ENCODE measurements at places on chromosomes 5 and 9.
A peak's percentile ranks its signal among the peaks of the same experiment; 100 is the strongest.

- DNase-seq, result no peak
Measured at GRCh38 chr9:99162759-99163364, 57.9 kb downstream of the TGFBR1 start.

GRCh38 chr5:89047571-89047970 lies 164.6 kb upstream of the MEF2C start:
- no peak for DNase-seq

DNA sequence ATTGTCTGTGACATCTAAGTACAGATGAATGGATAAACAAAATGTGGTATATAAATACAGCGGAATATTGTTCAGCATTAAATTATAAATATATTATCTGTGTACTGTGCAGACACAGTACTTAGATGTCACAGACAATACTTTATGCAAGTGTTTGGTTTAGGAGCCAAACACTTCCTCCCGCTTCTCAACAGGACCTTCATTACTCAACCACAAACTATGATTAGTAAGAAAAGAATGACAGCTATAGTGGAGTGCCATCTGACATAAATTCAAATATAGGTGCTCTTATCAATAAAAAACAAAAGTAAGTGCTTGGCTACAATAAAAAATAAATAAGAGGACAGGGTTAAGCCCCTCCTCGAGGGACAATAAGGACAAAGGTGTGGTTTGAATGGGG lies 38.9 kb upstream of the STX17 start:
- no peak for DNase-seq

DNA sequence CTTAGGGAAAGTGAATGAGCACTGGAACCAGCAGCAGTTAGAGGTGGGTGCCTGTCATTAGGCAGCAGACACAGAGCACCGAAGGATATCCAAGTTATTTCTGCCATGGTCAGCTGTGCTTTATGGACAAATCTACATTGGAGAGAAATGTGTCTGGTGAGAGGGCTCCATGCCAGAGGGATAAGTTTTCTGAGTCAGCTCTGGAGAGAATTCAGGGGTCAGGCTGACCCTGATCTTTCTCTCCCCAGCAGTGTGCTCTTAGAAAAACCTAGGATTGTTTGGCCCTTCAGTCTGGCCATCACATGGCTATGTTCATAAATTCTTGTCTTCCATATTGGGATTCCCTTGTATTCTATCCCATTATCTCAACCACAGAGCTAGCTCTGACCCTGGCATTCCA lies 8.9 kb upstream of the IL17B start:
- DNase-seq, result no peak

GRCh38 chr5:167820101-167820990 lies 471.1 kb upstream of the WWC1 start:
- no peak for DNase-seq

GRCh38 chr5:136141561-136141960 lies 8.9 kb downstream of the SMAD5 start:
- no peak for DNase-seq

GRCh38 chr9:129258823-129259301 lies 80.8 kb upstream of the IER5L start:
- DNase-seq, result peak; percentile 45

DNA sequence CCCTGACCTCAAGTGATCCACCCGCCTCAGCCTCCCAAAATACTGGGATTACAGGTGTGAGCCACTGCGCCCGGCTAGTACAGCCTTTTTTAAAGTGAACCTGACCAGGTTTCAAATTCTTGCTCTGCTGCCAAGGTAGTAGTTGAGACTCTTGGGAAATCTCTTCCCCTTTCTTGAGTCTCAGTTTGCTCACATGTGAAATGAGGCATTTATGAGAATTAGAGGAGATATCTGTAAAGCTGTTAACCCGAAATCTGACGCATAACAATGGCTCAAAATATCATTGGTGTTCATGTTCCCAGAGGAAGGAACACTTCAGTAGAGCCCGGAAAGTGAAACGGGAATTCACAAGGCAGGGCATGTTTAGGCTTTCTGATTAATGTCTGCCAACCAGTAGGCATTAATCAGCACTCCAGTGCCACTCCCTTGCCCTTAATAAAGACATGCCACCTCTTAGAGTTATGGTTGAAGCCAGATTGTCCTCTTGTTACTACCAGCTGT lies 1.5 kb downstream of the ARPC5L start:
- no peak for DNase-seq

- no peak for DNase-seq
Measured at GRCh38 chr5:52139888-52140615, 647.7 kb upstream of the ITGA1 start.

- DNase-seq, result no peak
Measured at GRCh38 chr5:151270599-151270998, 17.6 kb downstream of the GM2A start.

GRCh38 chr9:77194423-77194822 lies 17.1 kb downstream of the VPS13A start:
- no peak for DNase-seq

GRCh38 chr5:58675341-58675740 lies 92.5 kb downstream of the RAB3C start:
- DNase-seq, result no peak

DNA sequence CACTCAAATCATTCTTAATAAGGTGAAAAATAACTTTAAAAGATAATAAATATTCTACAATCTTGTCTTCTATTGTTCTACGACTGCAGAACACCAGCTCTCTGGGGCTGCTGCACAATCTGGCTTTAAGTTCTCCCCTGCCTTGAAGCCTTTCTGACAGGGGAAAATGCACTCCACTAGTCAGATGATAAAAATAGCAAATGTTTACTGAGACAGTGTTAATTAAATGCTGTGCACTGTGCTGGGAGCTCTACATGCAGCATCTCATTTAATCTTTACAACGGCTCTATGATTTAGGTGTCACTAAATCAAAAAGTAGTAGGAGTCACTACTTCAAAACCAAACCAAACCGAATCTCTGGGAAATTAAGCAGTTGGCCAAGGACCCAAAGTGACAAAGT lies 132.7 kb downstream of the SLIT3 start:
- DNase-seq, result no peak

- DNase-seq, result peak; percentile 55
Measured at GRCh38 chr5:139148306-139148705, 49.9 kb downstream of the SIL1 start.

DNA sequence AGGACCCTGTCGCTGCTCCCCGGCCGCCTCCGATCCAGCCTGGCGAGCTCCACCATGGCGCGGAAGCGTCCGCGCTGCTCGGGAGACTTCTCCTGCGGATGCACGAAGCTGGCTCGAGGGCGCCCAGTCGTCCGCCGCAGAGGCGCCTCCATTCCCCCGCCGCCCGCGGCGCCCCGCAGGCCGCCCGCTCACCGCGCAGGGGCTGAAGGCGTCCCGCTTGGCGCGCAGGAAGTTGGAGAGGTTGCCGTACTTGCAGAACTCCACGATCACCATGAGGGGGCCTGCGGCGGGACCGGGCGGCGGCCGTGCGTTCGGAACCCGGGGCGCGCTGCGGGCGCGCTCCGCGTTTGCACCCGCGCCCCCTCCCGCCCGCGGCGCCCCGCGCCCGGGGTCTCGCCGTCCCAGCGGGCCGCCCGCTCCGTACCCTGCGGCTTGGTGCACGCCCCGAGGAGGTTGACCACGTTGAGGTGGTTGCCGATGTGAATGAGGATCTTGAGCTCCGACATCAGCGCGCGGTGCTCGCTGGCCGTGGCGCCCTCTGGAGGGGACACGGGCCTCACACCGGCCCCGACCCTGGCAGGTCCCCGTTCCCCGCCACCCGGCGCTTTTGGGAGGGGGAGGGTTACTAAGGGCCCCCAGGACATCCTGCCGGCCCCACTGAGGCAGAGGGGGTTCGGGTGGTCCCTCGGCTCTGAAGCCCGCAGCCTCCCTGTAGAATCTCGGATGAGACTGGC lies 27.7 kb upstream of the SCGB3A1 start:
- DNase-seq, result no peak

GRCh38 chr9:92671323-92671722 lies 1.4 kb upstream of the IPPK start:
- DNase-seq, result no peak

DNA sequence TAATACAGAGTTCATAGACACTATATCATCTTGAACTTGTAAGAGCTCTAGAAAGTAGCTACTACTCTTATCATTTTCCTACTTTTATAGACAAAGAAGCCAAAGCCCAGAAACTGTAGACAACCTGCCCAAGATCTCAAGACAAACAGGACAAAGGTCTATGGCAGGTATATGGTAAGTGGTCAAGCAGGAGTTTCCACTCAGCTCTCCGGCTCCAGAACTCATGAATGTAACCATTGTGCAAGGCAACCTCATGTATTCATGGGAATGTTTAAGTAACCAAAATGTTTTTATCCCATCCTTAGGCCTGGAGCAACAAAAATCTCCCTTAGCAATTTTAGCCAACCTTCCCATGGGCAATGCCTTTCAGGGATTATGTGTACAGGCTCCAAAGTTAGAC lies 163.4 kb upstream of the PUM3 start:
- DNase-seq, result no peak

DNA sequence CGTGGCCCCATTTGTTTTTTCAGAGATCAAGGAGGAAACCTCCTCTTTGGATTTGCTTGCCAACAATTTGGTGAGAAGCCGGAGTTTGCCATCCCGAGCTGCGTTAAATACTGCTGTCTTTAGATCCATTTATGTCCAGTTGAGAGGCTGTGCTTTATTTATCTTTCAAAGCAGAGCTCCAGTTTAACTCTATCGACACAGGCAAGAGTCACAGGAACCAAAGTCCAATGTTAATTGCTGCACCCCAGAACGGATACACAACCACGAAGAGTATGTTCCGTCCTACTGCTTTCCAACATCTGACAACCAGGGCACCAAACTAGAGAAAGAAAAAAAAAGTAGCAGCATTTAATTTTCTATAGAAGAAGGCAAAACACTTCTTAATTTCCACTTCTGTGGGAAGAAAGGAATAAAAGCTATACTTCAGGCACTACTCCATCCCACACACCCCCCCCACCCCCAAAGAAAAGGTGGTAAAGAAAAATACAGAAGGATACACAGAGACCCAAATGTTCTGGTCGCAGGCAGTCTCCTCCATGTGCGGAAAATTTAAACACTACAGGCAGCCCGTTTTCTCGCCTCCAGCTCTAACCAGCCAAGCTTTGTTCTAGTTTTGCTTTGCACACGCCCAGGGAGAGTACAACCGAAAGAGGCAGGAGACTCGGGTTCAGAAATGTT lies 1.1 kb downstream of the FEM1C start:
- DNase-seq, result no peak

- DNase-seq, result no peak
Measured at GRCh38 chr5:80291761-80292160, 28.0 kb upstream of the SPZ1 start.

DNA sequence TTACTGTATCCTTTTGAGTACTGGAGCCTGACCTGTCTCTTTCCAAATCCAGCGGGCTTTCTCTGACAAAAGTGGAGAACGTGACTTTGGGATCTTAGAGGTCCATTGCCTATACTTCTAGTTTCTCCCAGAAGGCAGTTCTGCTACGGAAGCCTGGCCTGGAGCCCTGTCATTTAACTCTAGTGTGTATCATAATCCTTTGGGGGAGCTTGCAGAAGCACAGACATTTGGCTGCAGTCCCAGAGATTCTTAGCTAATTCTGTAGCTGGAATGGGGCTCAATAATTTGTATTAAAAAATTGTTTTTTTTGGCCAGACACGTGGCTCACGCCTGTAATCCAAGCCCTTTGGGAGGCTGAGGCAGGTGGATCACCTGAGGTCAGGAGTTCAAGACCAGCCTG lies 3.0 kb downstream of the HARS2 start:
- DNase-seq, result no peak

DNA sequence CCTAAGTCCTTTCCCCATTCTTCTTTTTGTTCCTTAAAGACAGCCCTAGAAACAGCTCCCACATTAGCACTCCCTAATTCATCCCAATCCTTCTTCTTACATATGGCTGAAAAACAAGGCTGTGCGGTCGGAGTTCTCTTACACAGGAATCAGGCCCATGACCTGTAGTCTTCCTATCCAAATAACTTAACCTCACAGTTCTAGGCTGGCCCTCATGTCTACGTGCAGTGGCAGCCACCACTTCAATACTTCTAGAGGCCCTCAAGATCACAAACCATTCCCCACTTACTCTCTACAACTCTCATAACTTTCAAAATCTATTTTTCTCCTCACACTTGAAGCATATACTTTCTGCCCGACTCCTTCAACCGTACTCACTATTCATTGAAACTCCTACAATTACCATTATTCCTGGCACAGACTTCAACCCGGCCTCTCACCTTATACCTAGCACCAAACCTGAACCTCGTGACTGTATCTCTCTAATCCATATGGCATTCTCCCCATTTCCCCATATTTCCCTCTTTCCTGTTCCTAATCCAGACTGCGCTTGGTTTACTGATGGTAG lies 59.3 kb downstream of the RAPGEF6 start:
- DNase-seq, result no peak

DNA sequence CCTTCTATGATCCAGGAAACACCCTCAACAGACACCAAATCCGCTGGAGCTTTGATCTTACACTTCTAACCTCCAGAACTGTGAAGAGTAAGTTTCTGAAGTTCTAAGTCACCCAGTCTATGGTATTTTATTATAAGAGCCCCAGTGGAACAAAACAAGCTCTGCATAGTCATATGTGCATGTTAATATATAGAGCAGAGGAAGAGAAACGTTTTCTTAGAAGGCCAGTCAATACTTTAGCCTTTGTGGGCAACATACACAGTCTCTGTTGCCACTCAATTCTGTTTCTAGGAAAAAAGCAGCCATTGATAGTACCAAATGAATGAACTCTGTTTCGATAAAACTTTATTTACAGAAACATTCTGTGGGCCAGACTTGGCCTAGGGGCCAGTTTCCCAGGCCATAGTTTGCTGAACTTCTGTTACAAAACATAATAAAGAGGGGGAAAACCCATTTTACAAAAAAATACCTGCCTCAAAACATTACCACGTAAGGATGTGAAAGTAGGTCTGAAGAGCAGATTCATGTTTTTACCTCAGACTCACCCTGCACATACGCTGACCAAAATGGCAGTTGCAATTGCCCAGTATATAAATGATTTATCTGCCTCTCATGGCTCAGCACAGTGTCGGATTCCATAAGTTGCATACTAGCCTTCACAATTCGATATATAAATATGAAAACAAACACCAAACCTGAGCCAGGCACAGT lies 350.5 kb downstream of the SLIT3 start:
- DNase-seq, result no peak

DNA sequence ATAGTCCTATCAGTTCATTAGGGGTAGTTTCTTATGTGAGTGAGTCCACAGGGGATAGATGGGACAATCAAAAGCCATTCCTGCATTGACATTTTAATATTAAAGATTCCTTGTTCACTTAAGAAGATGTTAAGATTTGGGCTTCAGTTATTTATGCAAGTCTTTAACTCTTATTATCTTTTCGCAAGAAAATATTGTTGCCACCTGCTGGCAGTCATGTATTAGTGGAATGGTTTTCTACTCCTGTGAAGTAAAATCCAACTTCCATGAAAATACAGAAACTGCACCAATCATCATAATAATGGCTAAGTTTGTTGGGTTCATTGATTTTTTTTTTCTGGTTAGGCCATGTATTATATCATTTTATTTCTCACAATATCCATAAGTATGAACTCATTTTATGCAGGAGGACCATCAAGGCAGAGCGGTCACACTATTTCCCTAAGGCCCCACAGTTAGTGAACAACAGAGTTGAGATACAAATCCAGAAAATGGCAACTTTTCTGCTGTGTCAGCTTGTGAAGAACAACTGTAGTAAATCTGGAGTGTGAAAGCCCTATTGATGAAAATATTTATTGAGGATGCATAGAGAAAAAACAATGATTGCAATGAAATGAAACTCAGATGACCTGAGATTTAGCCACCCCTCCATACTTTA lies 88.5 kb upstream of the TXNDC8 start:
- DNase-seq, result no peak

GRCh38 chr5:149005077-149005892 lies 57.6 kb downstream of the SH3TC2 start:
- DNase-seq, result no peak

GRCh38 chr5:172450453-172450852 lies 3.9 kb downstream of the SH3PXD2B start:
- no peak for DNase-seq

All from pancreas (tissue), 10 donors.